ENCODE measurements at places on chromosomes 6 and 20. TPM values are rescaled to one million over a fixed set of nuclear protein-coding genes. Genes with fewer than 3 reads are reported as not detected.

COX7A2 gene
- 397 TPM for total RNA-seq

NUS1 gene
- 27.8 TPM for total RNA-seq

WFDC5 gene
- not detected for total RNA-seq

GFOD1 gene
- 2.4 TPM for total RNA-seq

COL19A1 gene
- not detected for total RNA-seq

OPN5 gene
- not detected for total RNA-seq

FERMT1 gene
- total RNA-seq, result not detected

HLA-DQA2 gene
- 0.27 TPM for total RNA-seq

TEAD3 gene
- 0.07 TPM for total RNA-seq

RFX6 gene
- total RNA-seq, result not detected

SLC17A1 gene
- not detected for total RNA-seq

EMILIN3 gene
- total RNA-seq, result not detected

ADGRB3 gene
- total RNA-seq, result not detected

RSPO3 gene
- not detected for total RNA-seq

KHDRBS2 gene
- total RNA-seq, result not detected

PXMP4 gene
- 21.8 TPM for total RNA-seq

CHMP4B gene
- total RNA-seq, result 108 TPM

PAK5 gene
- not detected for total RNA-seq

GABRR1 gene
- total RNA-seq, result not detected
